ENCODE measurements at places on chromosomes 4 and X. TPM values are rescaled to one million over a fixed set of nuclear protein-coding genes. Genes with fewer than 3 reads are reported as not detected.

Gene SMIM43
- total RNA-seq = not detected

Gene IL9R
- not detected for total RNA-seq

Gene RHOH
- total RNA-seq = not detected

Gene MOSPD2
- total RNA-seq = 10.7 TPM

Gene OCRL
- total RNA-seq = 9.2 TPM

Gene AFM
- not detected for total RNA-seq

Gene SH3TC1
- total RNA-seq = 45.4 TPM

Gene GPR82
- total RNA-seq = not detected

Gene TLR2
- total RNA-seq = 9.9 TPM

Gene UGT2B11
- total RNA-seq = not detected

Gene CC2D2A
- total RNA-seq = 19.1 TPM

Gene UCP1
- total RNA-seq = not detected

Gene FGB
- total RNA-seq = not detected
